ENCODE measurements at places on chromosomes 16 and 17.

GRCh38 chr16:17358355-17358754 lies 112.4 kb downstream of the XYLT1 start:
- DNase-seq = no peak

DNA sequence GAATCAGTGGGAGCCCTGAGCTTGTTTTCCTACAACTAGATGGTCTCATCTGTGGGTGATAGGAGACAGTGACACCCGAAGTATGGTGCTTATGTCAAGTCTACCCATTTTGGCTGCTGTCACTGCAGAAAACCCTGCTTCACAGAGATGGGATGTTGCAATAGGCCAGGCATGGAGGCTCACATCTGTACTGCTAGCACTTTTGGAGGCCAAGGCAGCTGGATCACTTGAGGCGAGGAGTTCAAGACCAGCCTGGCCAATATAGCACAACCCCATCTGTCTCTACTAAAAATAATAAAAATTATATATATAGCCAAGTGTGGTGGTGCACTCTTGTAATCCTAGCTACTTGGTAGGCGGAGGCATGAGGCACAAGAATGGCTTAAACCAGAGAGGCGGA lies 2.3 kb upstream of the HERPUD1 start:
- no peak for DNase-seq

DNA sequence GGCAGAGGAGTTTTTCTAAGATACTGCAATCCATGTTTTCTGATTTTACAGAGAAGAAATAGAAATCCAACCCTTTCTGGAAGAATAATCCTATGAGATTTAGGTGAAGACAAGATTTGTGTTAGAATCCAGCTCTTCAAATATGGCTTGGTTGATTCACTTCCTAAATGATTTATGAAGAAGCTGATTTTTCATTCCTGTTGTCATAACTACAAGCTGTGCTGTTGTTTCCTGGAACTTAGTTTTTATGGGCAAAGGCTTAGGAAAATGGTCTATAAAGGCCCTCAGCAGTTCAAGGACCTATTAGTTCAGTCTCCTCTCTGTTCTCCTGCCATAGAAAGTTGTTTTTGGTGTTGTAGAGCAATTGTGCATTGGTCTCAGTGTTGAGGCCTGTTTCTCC lies 174.2 kb upstream of the FAM20A start:
- no peak for DNase-seq

GRCh38 chr16:87075319-87075860 lies 241.8 kb downstream of the C16orf95 start:
- DNase-seq = no peak

GRCh38 chr17:58191241-58191896 lies 1.2 kb upstream of the EPX start:
- peak; percentile 18 for DNase-seq

- DNase-seq = peak; percentile 76
Observed at GRCh38 chr16:85615014-85615851, 2.1 kb downstream of the GSE1 start.

DNA sequence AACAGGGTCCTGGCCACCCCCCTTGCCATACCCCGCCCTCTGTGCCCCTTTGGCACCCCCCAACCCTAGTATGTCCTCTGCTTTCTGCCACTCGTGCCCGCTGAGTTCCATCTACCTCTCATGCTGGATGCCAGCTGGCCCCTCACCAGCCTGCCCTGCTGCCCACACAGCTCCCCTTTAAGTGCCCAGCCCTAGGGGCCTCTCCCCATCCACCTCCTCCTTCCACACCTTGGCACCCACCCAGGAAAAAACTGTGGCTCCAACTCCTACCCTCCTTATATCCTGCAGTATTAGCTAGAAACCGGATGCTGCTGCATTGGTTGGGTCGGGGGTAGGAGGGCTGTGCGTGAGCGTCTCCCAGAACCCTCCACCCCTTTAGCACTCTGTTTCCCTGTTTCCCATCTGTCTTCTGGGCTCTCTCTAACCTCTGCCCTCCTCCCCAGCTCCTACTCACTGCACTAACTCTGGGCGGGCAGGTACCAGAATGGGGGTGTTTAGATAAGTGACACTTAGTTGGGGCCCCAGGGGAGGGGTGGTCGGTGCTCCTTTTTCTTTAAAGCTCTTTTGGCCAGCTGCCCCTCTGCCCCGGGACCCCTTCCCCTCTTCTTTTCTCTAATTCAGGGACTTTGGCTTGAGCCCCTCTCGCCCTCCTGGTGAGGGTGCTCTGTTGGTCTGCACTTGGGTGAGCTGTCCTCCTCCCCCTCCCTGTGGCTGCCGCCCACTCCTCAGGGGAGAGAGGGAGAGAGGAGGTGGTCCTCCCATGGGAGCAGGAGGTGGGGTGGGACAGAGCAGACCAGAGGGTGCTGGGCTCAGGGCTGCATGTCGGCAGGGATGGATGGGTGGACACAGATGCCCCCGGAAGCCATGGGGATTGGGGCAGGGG lies 9.9 kb downstream of the NR1D1 start:
- no peak for DNase-seq

DNA sequence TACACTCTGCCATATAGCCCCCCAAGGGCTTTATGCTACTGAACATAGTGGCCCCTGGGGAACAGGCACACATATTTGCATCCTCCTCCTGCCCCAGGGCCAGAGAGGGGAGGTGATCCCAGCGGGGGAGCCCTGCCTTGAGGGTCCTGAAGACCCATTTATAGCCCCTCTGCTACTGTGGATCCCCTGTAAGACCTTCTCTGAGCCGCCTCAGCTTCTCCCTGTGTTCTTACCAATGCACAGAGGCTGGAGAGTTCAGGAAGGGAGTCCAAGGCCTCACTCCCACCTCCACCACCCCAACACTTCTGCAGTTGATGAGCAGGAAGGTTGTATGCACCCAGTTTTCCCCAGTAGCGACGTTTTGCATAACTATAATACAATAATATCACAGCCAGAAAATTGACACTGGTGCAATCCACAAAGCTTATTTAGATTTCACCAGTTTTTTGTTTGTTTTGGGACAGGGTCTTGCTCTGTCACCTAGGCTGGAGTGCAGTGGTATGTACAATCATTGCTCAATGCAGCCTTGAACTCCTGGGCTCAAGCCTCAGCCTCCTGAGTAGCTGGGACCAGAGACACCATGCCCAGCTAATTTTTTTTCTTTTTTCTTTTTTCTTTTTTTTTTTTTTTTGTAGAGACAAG lies 1.3 kb upstream of the FAM83G start:
- DNase-seq = no peak

GRCh38 chr17:27351759-27352158 lies 57.8 kb downstream of the WSB1 start:
- no peak for DNase-seq

DNA sequence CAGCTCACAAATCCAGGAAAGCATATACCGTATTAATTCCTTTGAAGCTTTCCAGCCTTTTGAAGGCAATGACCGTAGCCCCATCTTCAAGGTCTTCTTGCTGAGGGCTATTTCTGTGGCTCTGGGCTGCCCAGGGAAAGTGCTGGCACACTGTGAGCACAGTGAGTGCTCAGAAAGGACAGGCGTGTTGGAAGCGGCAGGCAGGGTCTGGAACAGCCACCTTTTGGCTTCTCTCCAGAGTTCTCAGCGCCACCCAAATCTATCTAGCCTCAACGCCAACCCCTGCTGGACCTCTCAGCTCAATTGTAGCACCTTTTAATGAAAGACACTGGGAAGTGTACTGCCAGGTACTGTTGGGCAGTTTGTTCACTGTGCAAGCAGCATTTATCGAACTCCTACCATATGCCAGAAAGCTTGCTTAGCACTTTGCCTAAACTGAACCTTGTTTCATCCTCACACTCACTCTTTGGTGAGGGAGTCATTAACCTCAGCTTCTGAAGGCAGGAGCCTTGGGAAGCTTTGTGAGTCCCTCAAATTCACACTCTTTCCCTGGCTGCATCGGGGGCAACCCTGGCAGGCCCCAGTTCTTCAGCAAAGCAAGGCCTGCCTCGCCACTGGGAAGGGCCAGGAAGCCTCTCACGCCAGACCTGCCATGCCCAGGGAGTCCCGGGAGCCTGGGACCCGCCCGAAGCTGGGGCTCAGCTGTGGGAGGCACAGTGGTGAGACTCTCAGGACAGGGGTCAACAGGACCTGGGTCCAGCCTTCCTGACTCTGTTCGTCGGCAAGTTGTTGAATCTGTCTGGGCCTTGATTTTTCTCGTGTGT lies 13.5 kb upstream of the CIBAR2 start:
- DNase-seq = no peak

- no peak for DNase-seq
Observed at GRCh38 chr17:66506641-66507040, 204.2 kb downstream of the PRKCA start.

DNA sequence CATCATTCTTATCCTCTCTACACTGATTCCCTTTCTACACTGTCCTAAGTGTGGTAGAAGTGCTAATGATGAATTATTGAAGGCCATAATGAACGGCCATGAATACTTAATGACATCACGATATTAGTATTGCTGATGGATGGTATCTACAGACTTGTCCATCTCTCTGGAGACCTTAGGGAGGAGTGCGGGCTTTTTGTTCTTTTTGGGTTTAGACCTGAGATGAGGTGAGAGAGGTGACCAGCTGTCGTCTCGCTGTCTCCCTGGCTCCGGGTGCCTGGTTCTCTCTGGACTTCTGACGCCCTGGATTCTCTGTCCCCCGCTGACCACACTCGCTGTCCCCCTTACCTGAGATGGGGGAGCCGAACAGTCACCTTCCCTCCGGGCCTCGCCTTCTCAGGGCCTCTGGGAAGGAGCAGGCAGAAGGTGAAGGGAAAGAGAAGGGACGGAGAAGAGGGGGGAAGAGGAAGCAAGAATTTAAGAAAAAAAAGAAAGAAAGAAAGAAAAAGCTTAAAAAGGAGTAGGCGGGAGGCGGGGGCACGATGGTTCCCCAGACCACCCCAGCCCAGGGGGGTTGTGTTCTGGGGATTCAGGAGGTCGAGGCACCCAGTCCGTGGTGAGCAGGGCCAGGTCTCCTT lies 17.1 kb downstream of the SGCA start:
- no peak for DNase-seq

- DNase-seq = no peak
Observed at GRCh38 chr16:29854520-29855100, 8.4 kb downstream of the CDIPT start.

DNA sequence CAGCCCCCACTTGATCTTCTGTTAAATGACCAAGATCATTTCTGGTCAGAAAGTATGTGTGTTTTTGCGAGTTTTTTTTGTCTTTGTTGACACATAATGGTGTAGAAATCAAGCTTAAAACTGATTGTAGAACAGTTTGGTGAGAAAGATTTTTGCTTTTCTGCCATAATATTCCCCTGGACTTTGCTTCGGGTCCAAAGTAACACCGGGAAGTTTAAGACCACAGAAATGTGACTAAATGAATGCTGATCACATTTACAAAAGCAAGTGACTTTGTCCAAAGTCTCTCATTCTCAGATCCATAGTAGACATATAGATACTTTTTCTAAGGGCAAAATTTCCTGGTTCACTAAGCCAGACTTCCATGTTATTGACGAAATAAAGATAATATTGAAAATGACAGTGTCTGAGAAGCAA lies 2.6 kb downstream of the FAM20A start:
- DNase-seq = no peak

GRCh38 chr16:23515881-23516280 lies 5.6 kb upstream of the GGA2 start:
- no peak for DNase-seq

- DNase-seq = no peak
Observed at GRCh38 chr17:81021531-81022343, 13.2 kb upstream of the BAIAP2 start.

- no peak for DNase-seq
Observed at GRCh38 chr17:79543531-79543930, 67.3 kb downstream of the RBFOX3 start.

GRCh38 chr17:40947929-40948328 lies 10.5 kb upstream of the KRT23 start:
- DNase-seq = no peak

DNA sequence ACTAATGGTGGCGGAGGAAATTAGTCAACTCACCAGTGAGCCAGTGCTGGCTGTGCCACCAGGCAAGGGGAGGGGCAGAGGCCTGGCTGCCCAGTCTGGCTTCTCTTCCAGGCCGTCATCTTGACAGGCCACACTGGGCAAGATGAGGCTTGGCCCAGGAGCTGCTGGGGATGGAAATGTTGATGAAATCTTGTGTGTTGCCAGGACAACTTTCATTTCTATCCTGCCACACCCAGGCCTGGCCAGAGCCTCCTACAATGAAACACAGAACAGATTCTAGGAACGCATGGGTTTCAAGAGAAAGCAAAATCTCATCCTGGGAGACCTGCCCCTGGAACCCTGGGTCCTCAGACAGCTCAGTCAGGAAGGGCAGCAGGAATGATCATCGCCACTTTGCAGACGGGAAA lies 9.3 kb downstream of the HEXIM2 start:
- no peak for DNase-seq

GRCh38 chr16:24999856-25000461 lies 15.2 kb downstream of the ARHGAP17 start:
- no peak for DNase-seq

- DNase-seq = no peak
Observed at GRCh38 chr16:20928774-20929411, 28.3 kb downstream of the LYRM1 start.

DNA sequence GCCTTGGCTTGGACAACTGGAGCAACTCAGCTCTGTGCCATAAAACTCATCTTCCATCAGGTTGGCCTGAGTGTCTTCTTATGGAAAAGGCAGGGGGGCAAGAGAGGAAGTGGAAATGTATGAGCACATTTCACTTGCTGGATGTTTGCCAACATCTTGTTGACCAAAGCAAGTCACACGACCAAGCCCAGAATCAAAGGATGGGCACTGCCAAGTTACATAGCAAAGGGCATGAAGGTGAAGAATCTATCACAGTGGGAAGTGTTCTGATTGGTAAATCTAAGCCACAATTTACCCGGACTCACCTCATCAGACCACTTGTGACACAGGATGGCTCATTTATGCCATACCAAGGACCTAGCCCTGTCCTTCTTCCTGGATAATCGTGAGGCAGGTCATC lies 310.5 kb upstream of the IRX5 start:
- DNase-seq = no peak

DNA sequence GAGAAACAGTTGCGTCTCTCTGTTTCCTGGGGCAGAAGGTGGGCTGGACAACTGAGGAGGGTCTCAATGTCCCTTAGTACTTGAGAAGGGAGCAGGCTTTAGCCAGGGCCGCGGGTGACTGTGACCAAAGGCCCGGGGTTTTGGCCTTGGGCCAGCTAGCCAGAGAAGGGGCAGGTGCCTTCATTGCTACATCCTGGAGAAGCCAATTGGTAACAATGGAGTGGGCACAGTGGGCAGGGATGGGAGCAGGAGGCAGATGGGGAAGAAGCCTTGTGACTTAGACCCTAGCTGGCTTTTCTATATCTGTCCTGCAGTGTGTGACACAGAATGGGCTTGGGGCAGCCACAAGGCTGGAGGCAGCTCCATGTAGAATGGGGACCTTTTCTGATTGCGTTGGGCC lies 46.0 kb downstream of the CLEC16A start:
- DNase-seq = no peak
